ENCODE measurements at places on chromosomes 11 and 22.

- DNase-seq, result no peak
Measured at GRCh38 chr11:30360741-30361140, 37.8 kb downstream of the ARL14EP start.

GRCh38 chr22:45208993-45209838 lies 31.5 kb downstream of the KIAA0930 start:
- peak; percentile 13 for DNase-seq

- DNase-seq, result no peak
Measured at GRCh38 chr11:47495011-47495855, 46.3 kb upstream of the RAPSN start.

DNA sequence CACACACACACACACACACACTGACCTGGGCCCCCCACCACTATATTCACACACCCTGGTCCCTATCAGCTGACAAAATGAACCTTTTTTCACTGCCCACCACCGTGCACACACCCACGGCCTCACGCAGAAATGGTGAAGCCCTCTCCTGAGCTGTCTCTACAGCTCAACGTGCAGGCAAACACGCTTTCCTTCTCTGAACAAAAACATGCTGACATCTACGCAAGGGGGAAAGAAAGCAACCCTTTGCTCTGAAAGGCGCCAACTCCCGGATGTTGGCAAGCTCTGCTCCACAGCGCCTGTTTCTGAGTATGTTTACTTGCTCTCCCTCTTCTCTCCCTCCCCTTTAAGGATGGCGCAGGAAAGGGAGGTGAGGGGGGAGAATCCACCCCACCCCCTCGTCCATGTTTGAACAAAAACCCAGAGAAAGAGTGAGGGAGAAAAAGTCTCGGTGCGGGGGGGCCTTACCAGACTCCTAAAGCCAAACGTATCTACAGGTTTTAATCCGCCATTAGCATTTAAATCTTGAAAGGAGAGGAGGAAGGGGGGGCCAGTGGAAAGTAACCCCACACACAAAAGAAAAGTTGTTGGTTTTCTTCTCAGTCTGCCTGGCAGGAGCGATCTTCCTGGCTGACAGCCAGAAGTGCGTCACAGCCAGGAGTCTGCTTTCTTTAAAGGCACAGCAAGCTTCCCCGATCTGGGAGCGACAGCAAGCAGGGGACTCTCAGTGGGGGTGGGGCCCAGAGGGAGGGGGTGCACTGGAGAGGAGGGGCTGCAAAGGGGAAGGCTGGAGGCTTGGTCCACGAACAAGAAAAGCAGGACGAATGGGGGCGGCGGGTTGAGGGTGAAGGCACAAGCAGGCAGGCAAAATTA lies 39.6 kb downstream of the NUMA1 start:
- DNase-seq, result peak; percentile 41

GRCh38 chr22:40300884-40301672 lies 45.2 kb upstream of the ADSL start:
- no peak for DNase-seq

DNA sequence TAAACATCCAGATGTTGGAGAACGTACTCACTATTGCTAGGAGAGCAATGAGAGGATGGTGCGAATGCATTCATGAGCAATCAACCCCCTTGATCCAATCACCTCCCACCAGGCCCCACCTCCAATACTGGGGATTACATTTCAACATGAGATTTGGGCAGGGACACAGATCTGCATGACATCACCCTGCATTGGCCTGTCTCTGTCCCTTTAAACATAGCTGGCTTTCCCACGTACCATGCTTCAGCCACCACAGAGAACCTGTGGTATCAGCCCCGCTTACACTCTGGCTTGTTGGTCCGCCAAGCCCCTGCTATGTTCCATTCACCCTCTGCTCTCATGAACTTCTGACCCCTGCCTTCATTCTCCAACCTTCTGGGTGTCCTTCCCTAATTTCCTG lies 157.5 kb upstream of the E2F8 start:
- DNase-seq, result no peak

GRCh38 chr22:29004647-29005371 lies 56.8 kb downstream of the C22orf31 start:
- no peak for DNase-seq

Measured in stimulated activated CD8-positive, alpha-beta memory T cell treated with anti-CD3 and anti-CD28 coated beads, Interleukin-7, amount 100 ng/mL, for 24 hours (primary cell).